ENCODE measurements at places on chromosomes 13 and 19.
A peak's percentile ranks its signal among the peaks of the same experiment; 100 is the strongest.

DNA sequence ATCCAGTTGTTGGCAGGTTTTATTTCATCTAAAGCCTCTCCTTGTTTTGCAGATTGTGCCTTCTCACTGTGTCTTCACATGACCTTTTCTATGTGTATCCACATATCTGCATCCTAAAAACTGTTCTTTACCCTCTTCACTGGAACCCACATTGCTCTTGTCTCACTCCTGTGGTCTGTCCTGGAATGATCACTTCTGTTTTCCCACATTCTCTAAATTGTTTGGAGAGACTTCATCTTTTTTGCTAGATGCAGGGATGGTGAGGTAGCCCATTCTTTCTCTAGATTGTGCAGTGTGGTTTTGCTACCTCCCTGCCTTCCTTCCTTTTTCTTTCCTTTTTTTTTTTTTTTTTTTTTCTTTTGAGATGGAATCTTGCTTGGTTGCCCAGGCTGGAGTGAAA is 608.6 kb upstream of the MIR17HG start:
- no peak for DNase-seq

GRCh38 chr19:29401712-29402421 is 123.9 kb upstream of the VSTM2B start:
- no peak for DNase-seq

- no peak for DNase-seq
Observed at GRCh38 chr13:50129706-50130122, 114.5 kb downstream of the KCNRG start.

DNA sequence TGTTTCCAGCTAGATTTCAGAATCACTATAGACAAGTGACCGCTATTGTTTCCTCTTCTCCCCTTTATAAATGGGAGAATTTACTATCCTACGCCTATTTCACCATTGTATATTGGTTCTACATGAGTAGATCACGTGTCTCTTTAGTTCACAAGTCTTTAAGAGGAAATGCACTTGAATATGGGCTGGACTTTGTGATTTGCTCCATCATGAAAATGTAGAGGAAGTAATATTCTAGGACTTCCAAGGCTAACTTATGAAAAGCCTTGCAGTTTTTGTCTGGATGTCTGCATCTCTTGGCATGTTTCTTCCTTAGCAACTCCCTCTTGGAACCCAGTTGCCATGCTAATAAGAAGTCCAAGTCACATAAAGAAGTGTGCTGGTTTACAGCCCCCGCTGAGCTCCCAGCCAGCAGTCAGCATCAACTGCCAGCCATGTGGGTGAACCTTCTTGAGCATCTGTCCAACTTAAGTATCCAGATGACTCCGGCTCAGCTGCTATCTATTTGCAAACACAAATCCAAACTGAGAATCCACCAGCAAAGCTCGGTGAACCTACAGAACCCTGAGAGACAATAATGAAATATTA is 4.8 kb upstream of the FBXL3 start:
- no peak for DNase-seq

DNA sequence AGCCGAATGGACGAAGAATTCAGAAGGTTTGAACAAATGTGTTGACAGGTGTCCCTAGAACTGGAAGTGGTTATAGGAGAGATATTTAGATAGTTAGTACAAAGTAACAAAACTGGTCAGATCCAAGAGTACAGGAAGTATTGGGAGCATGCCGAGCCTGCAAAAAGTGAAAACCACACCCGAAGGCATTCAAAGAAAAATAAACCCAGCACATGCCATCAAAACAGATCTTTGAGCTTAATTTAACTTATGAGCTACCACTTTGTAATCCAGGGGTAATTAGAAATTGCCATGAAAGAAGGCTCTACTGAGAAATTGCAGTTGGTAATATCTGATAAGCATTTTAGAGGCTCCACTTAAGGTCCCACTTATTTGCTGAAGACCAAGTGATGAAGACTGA is 214.2 kb downstream of the DNAJC15 start:
- DNase-seq: no peak

DNA sequence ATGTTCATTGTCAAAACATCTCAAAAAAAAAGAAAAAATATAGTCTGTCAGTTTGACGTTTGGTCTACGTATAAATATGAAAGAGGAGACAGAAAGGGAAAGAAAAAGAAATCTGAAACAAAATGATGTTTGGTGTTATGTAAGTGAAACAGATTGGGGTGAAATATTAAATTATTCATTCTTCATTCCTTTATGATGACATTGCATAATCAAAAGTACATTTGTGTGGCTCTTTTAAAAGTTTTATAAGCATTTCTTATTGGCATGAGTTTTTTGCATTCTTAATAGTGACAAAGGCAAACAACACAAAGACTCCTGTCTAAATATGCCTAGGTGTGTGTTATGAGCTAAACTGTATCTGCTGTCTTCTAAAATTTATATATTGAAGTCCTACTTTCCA is 232.6 kb downstream of the EFNB2 start:
- DNase-seq: no peak

- no peak for DNase-seq
Observed at GRCh38 chr13:73057284-73058063, 1.3 kb upstream of the KLF5 start.

DNA sequence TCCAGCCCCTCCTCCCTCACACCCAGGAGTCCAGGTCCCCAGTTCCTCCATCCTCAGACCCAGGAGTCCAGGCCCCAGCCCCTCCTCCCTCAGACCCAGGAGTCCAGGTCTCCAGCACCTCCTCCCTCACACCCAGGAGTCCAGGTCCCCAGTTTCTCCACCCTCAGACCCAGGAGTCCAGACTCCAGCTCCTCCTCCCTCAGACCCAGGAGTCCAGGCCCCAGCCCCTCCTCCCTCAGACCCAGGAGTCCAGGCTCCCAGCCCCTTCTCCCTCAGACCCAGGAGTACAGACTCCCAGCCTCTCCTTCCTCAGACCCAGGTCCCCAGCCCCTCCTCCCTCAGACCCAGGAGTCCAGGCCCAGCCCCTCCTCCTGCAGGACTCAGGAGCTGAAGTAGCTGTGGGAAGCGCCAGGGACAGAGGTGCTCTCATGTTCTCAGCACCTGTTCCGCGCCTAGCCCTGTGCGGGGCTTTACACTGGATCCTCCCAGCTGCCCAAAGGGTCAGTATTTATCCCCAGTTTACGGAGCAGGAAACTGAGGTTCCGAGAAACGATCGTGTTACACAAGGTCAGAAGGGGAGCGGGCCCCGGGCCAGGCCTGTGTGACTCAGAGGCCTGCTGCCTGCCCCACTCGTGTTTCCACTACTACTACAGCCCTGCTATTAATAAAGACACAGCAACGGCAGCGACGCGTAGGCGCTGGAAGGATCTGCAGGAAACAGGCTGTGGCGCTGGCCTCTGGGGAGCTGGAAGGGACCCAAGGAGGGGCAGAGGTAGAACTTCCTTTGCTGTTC is 1.7 kb upstream of the SBK3 start:
- no peak for DNase-seq

GRCh38 chr13:74066937-74067336 is 67.3 kb downstream of the KLF12 start:
- DNase-seq: no peak

DNA sequence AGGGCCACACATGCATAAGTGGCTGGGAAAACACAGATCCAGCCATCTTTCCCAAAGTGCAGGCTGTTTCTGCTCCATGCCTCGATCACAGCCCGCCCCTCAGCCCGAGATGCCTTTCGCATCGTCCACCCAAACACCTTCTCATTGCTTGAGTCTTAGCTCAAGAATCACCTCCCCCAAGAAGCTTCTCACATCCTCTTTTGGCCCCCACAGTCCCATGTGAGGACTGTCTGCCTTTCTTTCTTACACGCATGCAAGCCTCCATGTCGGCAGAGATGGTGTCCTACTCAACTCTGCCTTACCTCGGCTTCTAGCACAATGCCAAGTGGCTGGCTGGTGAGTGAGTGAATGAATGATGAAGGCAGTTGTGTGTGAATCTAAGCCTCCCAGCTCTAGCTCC is 18.1 kb upstream of the GSX1 start:
- no peak for DNase-seq

GRCh38 chr13:75661443-75661842 is 25.3 kb downstream of the LMO7 start:
- DNase-seq: no peak

DNA sequence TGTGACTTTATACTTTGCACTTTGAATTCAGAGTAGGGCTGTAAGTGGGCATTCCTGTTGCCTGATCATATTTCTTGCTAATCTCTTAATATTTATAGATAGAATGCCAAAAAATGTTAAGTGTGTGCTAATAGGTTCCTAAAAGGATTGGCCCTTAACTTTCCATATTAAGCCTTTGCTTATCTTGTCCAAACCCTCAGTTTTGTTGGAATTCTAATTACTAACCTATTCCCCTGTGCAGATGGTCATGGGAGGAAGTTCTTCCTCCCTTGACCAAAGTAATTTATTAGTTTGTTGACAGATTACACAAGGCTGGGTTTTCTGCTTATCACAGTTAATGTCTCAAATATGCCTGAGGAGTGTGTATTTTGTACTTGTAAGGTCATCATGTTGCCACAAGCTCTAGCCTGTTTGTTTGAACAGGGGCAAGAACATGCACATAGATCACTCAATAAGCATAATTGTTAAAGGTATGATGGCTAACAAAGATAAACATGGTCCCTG is 541.1 kb upstream of the SPRY2 start:
- no peak for DNase-seq

DNA sequence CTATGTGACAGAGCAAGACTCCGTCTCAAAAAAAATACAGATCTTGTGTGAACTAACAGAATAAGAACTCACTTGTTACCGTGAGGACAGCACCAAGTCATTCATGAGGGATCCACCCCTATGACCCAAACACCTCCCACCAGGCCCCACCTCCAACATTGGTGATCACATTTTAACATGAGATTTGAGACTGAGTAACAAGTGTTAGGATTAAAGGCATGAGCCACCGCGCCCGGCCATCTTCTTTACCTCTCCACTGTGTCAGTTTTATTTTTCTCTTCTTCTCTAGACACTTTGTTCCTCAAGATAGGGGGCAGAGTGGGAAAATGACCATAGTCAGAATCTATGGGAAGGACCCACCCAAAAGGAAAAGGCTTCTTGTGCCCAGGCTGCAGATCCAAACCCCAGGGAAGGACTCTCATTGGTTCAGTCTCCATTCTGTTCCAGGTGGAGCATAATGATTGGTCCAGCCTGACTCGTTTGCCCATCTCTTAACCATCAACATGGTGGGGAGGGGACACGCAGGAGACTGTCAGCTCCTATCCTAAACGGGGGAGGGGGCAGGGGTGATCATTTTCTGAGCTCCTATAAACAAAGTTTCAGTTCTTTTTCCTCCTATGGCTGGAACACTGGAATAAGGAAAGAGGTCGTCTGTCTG is 1.3 kb upstream of the CALM3 start:
- no peak for DNase-seq

DNA sequence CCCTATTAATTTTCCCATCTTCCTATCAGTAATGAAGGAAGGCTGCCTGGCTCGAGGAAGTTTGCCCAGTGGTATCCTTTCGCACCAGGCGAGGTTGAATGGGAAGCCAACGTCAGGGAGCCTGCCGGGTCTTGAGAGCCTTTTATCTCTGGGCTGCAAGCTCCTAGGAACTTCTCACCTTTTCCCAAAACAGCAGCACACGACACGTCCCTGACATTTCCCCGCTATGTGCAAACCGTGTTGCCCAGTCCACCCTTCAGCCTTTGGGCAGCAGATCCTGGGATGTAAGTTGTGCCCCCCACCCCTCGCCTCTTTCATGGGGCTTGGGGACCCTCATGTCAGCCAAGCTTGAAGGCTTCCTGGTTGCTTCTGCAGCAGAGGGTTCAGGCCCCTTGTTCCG is 179.1 kb downstream of the ZNF536 start:
- DNase-seq: no peak

DNA sequence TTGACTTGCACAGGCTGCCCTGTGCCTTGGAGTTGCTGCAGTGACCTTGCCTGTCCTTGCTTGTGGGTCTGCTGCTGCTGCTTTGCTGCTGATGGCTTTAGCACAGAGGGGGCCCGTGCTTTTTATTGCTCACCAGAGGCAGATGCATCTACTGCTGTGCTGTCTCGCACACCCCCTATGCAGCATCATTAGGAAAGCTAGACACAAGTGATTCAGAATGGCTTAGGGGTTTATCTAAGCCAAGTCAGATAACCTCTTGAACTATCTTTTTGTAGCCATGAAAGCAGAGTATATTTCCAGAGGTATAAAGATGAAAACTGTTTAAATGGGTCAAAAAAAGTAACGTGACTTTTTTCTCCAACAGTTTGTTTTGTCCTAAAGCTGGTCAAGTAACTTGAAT is 7.8 kb downstream of the GTF3A start:
- no peak for DNase-seq

DNA sequence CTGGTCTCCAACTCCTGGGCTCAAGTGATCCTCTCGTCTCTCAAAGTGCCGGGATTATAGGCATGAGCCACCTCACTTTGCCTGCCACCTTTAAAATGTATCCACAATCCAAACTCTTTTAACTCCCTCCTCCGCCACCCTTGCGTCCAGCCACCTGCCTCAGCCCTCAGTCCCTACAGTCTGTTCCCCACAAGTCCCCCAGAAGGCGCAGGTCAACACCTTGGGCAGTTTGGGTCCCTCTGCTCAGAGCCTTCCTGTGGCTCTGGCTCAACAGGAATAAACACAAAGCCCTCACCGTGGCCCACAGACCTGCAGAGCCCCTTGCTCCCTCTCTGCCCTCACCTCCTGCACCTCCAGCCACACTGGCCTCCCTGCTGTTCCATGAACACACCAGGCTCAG is 7.5 kb upstream of the EMC10 start:
- no peak for DNase-seq

GRCh38 chr13:93169980-93170379 is 56.6 kb upstream of the GPC6 start:
- DNase-seq: peak; percentile 13

- DNase-seq: no peak
Observed at GRCh38 chr13:53167561-53167960, 138.9 kb downstream of the OLFM4 start.

DNA sequence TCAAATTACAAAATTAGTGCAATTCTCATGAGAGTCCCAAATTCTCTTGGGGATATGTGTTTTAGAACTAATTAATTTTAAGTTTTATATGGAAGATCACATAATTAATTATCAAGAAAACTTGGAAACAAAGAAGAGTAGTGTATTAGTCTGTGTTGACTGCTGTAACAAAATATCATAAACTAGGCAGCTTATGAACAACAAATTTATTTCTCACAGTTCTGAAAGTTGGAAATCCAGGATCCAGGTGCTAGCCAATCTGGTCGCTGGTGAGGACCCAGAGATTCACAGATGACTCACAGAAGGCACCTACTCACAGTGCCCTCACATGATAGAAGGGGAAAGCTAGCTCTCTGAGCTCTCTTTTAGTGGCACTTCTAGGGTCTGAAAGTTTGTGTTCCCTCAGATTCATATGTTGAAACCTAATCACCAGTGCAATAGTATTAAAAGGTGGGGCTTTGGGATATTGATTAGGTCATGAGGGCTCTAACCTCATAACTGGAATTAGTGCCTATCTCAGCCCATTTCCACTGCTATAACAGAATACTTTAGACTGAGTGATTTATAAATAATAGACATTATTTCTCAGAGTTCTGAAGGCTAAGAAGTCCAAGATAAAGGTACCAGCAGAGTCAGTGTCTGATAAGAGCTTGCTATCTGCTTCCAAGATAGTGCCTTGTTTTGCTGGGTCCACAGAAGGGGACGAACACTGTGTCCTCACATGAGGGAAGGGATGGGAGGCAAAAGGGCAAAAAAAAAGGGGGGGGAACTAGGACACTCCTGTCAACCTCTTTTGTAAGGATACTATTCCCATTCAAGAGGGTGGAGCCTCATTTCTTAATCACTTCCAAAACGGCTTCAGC is 1.5 kb upstream of the ARGLU1 start:
- no peak for DNase-seq

Data from SW 1271 (cell line).